ENCODE measurements at places on chromosomes 6 and 20.

GRCh38 chr6:10411131-10411970, 3.5 kb downstream of the TFAP2A start:
- peak; percentile 33 for DNase-seq

DNA sequence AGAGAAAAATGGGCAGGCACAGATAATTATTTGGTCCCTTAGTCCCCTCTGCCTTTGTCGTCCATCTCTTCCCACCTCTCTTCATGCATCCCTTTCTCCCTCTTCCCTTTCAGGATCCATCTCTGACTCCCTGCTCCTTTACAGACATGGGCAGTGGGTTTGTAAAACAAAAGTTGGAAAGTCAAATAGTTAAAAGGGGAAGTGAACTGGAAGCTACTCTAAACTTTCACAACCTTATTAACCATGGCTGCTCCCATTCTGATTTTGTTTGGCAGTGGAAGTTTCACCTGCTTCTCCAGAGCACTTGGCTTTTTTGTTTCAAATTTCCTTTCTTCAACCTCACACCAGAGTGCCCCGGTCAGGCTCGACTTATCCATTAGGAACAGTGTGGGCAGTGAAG, 1.2 kb downstream of the HLA-DQA2 start:
- no peak for DNase-seq

- DNase-seq = peak; percentile 27
Observed at GRCh38 chr6:162485464-162485863, 242.1 kb downstream of the PRKN start.

DNA sequence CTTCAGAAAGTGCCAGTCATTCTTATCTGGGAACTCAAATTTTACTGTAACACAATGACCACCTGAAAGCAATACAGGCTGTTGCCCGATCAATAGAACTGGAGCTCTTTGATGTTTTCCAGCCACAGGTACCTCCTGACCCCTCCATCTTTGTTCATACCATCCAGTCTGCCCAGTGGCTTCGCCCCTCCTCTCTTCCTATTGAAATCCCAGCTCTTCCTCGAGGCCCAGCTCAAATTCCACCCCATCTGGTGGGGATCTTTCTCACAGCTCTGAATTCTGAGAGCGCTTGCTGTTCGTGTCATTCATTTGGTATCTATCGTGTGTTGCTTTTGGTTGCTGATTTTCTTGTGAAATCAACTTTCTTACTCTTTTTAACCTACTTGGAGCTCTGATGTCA, 87.9 kb upstream of the CNKSR3 start:
- no peak for DNase-seq

- no peak for DNase-seq
Observed at GRCh38 chr6:12473494-12473893, 183.3 kb downstream of the EDN1 start.

GRCh38 chr20:57308451-57309271, 20.9 kb upstream of the SPO11 start:
- DNase-seq = no peak

GRCh38 chr6:30453508-30454116, 35.7 kb upstream of the HLA-E start:
- DNase-seq = peak; percentile 75

GRCh38 chr6:70811788-70812187, 144.1 kb downstream of the SMAP1 start:
- DNase-seq = no peak

GRCh38 chr6:153083869-153084268, 47.2 kb downstream of the RGS17 start:
- no peak for DNase-seq

DNA sequence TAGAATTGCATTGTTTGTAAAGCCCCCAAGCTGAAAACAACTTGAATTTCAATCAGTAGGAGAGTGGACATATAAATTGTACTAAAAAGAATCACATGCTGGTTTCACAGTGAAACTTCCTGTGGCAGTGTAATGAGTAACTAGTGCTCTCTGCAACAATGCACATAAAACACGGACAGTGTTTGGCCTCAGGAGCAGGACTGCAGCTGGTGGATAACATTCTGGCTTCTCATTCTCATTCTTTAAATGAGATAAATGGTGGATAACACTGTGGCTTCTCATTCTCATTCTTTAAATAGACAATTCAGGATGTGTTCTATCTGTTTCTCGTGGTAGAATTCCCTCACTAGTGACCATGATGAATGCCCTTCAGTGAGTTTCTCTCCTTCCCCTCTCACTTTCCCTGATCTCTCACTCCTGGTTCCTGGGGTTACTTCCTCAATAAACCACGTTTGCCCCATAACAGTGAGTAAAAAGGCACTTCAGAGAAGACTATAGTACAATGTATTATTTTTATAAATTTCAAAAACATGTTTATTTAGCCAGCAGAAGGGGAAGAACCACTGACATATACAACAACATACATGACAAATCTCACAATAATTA, 59.9 kb downstream of the SLC22A2 start:
- no peak for DNase-seq

DNA sequence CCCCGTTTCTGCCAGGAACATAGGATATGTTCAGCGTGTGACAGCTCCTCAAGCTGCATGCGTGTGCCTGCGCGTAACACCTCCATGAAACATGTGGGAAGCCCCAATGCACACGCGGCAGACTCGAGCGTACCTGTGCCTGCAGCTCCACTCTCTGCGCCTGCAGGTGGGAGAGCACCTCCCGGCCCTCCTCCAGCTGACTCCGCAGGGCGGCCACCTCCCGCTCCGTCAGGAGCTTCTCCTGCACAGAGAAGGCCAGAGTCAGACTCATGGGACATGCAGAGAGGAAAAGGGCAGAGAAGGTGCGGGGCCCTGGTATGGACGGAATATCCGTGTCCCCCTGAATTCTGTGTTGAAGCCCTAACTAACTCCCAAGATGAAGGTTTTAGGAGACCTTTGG, 22.4 kb downstream of the BFSP1 start:
- no peak for DNase-seq

GRCh38 chr6:20025681-20026080, 186.6 kb downstream of the MBOAT1 start:
- DNase-seq = no peak

GRCh38 chr6:47181681-47182080, 128.0 kb downstream of the TNFRSF21 start:
- no peak for DNase-seq

DNA sequence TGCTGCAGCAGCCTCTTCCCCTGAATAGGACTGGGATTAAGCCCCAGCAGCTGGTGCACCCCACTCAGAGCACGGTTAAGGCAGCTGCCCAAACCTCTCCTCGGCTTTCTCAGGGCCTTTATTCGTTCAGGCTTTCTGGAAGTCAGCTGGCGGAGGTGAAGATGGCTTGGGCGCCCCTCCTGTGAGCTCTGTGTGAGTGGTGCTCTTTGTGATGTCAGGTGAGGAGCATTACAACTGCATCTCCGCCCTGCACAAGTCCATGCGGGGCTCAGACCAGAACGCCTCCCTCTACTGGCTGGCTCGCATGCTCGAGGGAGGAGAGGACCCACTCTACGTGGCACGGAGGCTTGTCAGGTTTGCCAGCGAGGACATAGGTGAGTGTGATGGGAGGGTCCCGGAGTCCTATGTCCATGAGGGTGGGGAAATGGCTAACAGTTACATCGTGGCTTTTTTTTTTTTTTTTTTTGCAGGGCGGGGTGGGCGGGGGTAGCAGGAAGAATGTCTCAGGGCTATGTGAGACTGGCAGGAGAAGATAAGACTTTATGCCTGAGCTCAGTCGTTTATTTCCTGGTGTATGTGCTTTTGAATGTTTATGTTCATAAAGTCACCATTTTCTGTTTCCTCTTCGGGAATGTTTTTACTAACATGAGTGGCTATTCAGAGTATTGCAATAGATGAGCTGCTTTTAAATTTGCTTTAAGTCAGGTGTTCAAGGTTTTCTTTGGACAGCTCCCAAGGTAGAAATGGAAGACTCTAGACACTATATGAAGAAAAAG, 18.2 kb downstream of the WRNIP1 start:
- DNase-seq = no peak

GRCh38 chr20:6579417-6579816, 188.1 kb upstream of the BMP2 start:
- DNase-seq = no peak

- DNase-seq = no peak
Observed at GRCh38 chr6:127690092-127690491, 113.1 kb downstream of the C6orf58 start.

- no peak for DNase-seq
Observed at GRCh38 chr6:35292494-35292893, 5.1 kb upstream of the DEF6 start.

DNA sequence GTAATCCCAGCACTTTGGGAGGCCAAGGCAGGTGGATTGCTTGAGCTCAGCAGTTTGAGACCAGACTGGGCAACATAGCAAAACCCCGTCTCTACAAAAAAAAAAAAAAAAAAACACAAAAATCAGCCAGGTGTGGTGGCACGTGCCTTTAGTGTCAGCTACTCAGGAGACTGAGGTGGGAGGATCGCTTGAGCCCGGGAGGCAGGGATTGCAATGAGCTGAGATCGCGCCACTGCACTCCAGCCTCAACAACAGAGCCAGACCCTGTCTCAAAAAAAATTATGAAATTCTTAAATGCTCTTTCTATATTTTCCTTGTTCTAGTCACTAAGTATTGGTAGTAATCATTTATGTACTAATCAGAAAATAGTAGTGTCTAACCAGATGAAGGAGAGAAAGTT, 30.6 kb downstream of the SYTL3 start:
- DNase-seq = no peak

- no peak for DNase-seq
Observed at GRCh38 chr6:74273541-74273940, 577.5 kb downstream of the CD109 start.

DNA sequence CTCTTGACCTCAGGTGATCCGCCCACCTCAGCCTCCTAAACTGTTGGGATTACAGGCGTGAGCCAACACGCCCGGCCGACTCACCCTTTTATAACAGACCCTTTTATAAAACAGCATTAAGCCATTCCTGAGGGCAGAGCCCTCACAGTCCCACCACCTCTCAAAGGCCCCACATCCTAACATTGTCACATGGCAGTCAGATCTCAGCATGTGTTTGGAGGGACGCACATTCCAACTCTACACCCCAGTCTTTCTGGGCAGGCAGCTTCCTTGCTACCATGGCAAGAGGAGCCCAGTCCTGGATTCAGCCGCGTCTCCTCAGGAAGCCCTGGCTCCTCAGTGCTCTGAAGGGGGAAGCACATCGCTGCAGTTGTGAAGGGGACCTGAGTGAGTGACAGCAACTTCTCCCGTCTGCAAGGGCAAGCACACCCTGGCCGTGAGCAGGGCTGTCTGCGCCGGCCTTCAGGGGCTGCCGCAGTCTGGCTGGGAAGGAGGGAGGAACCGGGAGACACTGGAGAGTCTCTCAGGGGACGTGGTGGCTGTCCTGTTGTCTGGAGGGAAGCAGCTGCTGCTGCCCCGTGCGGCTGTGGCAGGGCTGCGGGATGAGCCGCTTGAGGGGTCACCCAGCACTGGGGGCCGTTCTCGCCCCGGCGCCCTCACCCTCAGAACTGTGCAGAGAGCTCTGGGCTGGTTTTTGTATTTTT, 15.9 kb downstream of the OSBPL2 start:
- no peak for DNase-seq

- DNase-seq = peak; percentile 14
Observed at GRCh38 chr20:56166781-56167465, 81.6 kb upstream of the MC3R start.

DNA sequence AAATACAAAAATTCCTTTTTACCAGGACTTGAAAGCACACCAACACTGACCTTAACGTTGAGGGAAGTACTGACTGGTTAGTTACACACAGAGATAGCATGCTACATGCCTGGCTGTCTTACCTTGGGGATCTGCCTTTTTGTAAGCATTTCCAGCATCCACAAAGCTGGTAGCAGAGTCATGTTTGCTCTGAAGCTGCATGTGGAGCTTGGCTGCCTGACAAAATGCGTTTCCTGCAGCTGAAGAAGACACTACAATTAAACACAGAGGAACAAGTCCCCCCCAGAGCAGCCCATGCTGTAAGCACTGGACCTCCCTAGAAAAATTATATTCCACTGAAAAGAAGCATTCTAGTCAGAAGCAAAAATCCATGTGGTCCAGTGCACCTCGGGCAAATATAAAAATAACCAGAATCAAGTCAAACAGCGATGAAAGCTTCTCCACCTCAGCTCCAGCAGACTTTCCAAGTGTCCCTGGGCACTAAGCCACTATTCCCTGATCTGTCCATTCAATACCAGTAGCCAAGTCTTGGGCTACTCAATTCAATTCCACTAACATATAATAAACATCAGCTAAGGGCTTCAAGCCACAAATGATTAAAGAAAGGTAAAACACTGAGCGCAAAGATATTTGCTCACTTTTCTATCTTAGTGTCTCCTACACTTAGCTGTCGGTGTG, 24.2 kb downstream of the NAPB start:
- DNase-seq = no peak

DNA sequence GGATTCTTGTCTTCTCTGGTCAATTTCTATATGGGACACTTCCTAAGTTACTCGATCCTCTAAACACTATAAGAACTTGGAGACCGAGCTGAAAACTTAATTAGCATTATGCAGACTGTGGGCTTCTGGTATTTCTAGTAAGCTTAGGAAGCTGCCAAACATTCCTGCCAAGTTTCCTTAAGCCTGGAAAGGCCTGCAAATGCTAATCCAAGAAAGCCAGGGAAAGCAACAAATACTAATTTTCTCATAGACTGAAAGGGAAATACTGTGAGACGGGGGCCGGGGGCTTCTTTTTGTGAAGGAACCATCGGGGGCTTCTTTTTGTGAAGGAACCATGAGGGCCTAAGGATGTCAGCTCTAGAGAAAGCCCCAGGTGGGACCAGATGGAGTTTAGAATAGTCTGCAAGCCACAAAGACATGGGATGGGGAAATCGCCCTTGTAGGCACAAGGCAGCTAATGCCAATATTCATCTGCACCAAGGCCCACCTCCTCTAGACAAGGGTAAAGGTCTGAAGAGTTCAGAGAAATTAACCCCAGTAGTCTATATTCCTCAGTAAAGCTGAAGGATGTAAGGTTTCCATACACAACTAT, 332.4 kb upstream of the PRDM1 start:
- DNase-seq = no peak

- DNase-seq = no peak
Observed at GRCh38 chr6:129894921-129895320, 33.8 kb upstream of the TMEM244 start.

DNA sequence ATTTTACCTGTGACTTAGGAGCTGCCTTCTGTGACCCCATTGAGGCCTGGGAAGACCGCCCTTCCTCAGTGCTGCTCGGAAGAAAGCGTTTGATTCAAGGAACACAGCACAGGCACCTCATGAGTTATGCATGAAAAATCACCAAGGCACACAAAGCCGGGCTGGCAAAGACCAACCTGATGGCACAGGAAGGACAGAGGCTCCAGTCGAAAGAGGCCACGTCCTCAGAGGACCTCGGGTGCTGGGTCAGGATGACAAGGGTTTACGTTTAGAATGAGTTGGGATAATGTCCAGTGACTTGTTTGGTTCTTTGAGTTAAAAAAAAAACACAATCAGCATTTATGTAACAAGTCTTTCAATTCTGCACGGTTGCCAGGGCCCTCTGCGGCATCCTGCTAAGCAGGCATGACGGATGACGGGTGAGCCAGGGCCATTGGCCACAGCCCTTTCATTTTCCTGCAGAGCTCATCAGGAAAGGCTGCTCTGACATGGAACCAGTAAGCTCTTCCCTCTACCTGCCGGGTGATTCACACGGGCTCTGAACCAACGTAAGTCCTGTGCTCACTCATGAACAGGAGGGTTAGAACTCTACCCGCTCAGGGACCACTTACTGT, 112.8 kb downstream of the DACT2 start:
- no peak for DNase-seq

- DNase-seq = no peak
Observed at GRCh38 chr20:44394702-44395460, 39.4 kb downstream of the HNF4A start.

GRCh38 chr20:61234224-61234890, 17.7 kb upstream of the CDH4 start:
- DNase-seq = peak; percentile 69

GRCh38 chr6:139686308-139686707, 311.9 kb upstream of the CITED2 start:
- DNase-seq = no peak

Measured in NCI-H1105 (cell line).